ENCODE measurements at places on chromosomes 5 and 9.

- DNase-seq: no peak
These were observed 408.9 kb upstream of the DMAC1 start for GRCh38 chr9:8208465-8208864.

GRCh38 chr5:102241809-102242421 is 54.2 kb downstream of the SLCO4C1 start:
- DNase-seq: no peak

- DNase-seq: no peak
These were observed 152.5 kb downstream of the ADAMTS6 start for GRCh38 chr5:65329266-65329665.

GRCh38 chr5:56170557-56170956 is 62.6 kb downstream of the ANKRD55 start:
- no peak for DNase-seq

- no peak for DNase-seq
These were observed 142.7 kb downstream of the C5orf15 start for GRCh38 chr5:133825631-133826289.

GRCh38 chr5:18772475-18772874 is 1138.2 kb downstream of the TAF11L14 start:
- no peak for DNase-seq

- DNase-seq: no peak
These were observed 42.0 kb upstream of the CDK5RAP2 start for GRCh38 chr9:120621941-120622340.

- no peak for DNase-seq
These were observed 3.3 kb downstream of the FBN2 start for GRCh38 chr5:128534726-128535125.

- DNase-seq: no peak
These were observed 112.2 kb downstream of the SCAMP1 start for GRCh38 chr5:78472469-78473106.

- no peak for DNase-seq
These were observed 220.8 kb upstream of the TBCA start for GRCh38 chr5:77996943-77997342.

- no peak for DNase-seq
These were observed 265.1 kb downstream of the ARL15 start for GRCh38 chr5:54045077-54045792.
